ENCODE measurements at places on chromosomes 4 and X. TPM values are rescaled to one million over a fixed set of nuclear protein-coding genes. Genes with fewer than 3 reads are reported as not detected.

TAB3 gene
- 18.4 TPM for total RNA-seq

- no peak for DNase-seq
- no peaks in the 10 kb centered on the region for H3K27me3 ChIP-seq
- H3K4me1 ChIP-seq = peaks cover 6% of the 10 kb centered on the region
- H3K36me3 ChIP-seq = no peaks in the 10 kb centered on the region
- no peak overlapping the region for H3K4me3 ChIP-seq
Observed at GRCh38 chr4:89245459-89245858, 62.1 kb downstream of the GPRIN3 start.

IBSP gene
- total RNA-seq = not detected

ZXDA gene
- total RNA-seq = 5.6 TPM

RPS3A gene
- 2,695 TPM for total RNA-seq

DNA sequence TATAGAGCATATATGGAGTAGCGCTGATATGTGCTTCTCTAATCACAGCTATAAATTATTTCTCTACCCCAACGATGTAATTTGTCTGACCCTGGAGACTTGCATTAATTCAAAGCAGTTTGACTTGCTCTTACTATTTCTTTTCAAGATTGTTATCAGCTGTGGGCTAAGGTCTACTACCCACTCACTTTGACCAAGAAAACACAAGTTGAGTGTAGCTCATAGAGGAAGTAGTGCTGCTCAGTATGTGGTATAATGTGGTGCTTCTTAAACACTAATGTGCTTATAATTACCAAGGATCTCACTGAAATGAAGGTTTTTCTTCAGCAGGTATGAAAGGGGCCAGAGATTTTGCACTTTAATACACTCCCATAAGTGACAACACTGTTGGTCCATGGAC lies 70.1 kb downstream of the INPP4B start:
- no peak for DNase-seq
- no peaks in the 10 kb centered on the region for H3K27me3 ChIP-seq
- no peak overlapping the region for H3K27ac ChIP-seq
- no peaks in the 10 kb centered on the region for H3K36me3 ChIP-seq
- no peak overlapping the region for H3K4me3 ChIP-seq

- no peaks in the 10 kb centered on the region for H3K27me3 ChIP-seq
- H3K27ac ChIP-seq = no peak overlapping the region
- H3K4me3 ChIP-seq = no peak overlapping the region
- no peaks in the 10 kb centered on the region for H3K36me3 ChIP-seq
Observed at GRCh38 chr4:72513227-72513626, 55.8 kb downstream of the ADAMTS3 start.

- H3K27ac ChIP-seq = no peak overlapping the region
- no peaks in the 10 kb centered on the region for H3K27me3 ChIP-seq
- no peaks in the 10 kb centered on the region for H3K4me1 ChIP-seq
Observed at GRCh38 chr4:6221851-6222760, 21.8 kb upstream of the JAKMIP1 start.

ALAS2 gene
- total RNA-seq = 5.6 TPM

Data from vagina (tissue), 2 donors.